ENCODE measurements at places on chromosomes 1 and 21.

GRCh38 chr1:149962039-149962647 lies 25.5 kb upstream of the MTMR11 start:
- no peak for DNase-seq

DNA sequence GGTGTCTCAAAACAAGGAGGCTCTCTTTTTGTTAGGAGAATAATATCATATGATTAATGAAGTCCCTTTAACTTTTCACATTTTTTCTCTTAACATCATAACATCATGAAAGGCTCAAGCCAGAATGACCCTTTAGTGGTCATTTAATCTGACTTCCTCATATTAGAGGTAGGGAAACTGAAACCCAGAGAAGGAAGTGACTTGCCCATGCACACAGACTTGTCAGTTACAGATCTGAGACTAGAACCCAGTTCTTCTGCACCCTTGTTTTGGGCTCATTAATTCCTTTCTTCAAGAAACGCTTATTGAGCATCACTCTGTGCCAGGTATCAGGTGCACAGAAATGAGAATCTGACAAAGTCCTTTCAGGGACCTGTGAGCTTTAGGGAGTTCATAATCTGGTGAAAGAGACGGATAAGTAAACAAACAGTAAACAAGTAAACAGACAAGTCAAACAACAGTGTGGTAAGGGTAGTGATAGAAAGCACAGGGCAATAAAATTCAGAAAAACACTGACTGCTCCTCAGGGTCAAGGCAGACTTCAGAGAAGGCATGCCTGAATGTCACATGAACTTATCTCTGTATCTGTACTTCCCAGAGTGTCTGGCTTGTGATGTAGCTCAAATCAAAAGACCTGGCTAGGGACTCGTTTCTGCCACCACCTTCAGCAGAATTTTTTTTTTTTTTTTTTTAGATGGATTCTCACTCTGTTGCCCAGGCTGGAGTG lies 38.3 kb upstream of the OSBPL9 start:
- no peak for DNase-seq

- DNase-seq: no peak
Observed at GRCh38 chr1:72336776-72337175, 54.4 kb upstream of the NEGR1 start.

- DNase-seq: no peak
Observed at GRCh38 chr21:42129300-42130266, 58.5 kb downstream of the UMODL1 start.

DNA sequence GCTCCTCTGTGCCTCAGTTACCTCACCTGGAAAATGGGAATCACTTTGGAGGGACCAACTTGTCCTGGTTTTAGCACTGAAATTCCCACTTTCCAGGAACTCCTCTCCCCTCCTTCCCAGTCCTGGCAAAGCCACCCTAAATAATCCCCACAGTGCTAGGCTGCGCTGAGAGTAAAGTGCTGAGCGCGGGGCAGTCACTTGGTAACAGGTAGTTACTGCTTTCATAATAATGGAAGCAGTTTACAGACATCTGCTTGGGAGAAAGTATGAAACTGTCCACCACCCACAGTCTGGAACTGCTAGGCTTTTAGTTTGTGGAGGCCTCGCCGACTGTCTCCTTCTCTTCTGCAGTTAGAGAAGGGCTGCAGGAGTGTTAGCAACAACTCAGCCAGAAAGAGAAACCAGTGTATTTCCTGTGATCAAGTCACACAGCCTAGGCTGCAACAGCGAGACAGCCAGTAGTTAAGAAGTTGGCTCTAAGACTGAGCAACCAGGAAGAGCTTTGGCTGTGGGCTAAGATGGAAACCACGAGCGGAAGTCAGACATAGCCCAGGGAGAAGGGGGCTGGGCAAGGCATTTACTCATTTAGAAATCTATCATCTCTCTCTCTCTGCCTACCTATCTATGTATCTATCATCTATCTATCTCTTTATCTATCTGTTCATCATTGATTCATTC lies 30.8 kb upstream of the ABCG1 start:
- DNase-seq: no peak

DNA sequence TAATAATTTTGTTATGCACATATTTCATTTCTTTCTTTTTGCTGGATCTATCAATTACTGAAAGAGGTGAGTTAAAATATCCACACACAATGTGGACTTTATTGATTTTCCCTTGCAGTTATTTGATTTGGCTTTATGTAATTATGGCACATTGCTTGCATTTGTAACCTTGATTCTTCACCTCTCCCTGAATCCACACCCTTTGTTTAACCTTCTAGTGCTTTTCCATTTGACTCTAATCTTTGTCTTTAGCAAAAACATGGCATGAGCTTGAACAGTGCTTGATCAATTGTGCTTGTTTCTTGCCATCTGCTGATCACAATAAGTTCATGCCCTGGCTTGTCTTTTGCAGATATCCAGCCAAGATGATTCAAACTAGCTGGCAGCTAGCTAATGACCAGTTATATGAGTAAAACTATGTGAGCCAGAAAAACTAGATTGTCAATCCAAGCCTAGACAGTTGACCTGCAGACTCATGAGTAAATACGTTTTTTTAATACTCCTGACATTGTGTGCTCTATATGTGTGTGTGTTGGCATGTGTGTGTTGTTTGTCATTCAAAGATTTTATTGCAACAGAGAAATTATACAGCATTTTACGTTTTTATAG lies 899.2 kb downstream of the NCAM2 start:
- DNase-seq: no peak

DNA sequence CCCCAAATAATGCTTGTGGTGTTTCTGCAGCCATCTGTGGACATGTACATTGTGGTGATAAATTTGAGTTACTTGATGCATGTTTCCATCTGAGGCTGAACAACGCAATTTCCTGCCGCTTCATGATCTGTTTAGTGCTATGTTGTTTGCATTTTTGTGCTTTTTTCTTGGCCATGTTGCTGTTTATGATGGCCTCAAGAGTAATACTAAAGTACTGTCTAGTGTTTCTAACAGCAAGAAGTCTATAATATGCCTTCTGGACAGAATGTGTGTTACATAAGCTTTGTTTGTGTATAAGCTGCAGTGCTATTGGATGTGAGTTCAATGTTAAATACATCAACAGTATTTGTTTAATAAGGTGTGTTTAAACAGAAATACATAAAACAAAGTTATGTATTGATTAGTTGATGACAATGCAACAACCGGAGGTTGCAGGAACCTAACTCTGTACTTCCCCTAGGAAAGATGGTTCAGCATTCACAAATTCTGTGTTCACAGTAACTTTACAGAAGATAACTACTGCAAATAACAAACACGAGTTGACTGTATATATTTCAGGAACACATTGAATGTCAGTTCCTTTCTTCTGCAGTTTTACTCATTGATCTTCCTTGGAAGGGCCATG lies 114.8 kb upstream of the USP24 start:
- DNase-seq: no peak

DNA sequence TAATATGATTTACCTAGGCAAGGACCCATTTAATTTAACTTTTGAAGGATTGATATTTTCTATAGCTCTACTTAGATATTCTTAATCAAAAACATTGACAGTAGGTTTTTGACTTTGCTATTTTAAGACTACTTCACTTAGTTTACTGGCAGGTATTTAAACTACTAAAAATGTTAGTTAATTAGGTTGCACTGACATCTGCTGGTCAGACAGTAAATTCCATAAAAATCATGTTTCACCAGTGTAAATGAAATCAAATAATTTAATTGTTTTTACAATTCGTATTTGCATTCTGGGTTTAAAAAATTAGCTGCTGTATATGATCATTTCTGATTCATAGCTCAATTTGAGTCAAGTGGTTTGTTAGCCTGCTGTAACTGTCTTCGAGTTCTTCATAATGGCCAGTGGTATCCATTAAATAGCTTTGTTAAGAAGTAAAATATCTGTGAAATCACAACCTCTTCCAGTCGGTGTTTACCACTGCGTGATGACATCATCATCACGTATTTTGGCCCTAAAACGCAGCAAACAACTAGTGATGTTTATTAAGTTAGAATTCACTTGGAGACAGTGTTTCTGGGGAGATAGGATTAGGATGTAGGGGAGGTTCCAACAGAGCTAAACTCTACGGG lies 26.2 kb downstream of the EXTL2 start:
- no peak for DNase-seq

DNA sequence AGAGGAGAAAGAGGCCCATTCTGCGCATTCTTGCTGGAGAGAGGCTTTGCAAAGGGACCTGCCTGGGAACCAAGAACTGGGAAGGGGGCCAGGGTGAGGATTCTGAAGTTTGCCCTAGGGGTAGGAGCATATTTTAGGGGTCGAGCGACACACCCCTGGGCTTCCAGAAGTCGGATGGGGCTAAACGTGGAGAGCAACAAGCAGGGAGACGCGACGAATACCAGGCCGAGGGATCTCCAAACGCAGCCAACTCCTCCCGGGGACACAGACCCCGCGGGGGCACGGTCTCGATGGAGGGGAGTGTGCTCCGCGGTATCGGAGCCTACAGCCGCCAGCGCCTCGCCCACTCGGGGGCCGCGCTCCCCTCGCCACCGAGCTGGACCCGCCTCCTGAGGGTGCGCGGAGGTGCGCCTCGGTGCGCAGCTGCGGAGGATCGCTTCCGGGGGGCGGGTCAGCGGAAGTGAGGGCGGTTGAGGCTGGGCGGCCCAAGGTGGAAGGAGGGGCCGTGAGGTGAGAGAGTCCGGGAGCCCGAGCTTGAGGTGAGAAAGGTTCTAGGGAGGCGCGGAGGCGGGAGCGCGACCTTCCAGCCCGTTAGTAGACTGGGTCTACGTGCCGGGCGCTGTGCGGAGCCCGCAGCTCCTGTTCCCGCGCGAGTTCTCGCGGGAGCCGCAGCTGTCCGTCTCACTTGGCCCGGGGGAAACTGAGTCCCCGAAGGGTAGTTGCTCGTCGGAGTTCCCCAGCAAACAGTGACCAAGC lies at the start of gene MTFR1L:
Gene MTFR1L (plus strand): TSS at position 464 of the 756 bp plus-strand sequence. CDS start 3,151 bp downstream, outside the sequence.
- DNase-seq: peak; percentile 96

- no peak for DNase-seq
Observed at GRCh38 chr1:36872126-36872754, 162.1 kb downstream of the GRIK3 start.

DNA sequence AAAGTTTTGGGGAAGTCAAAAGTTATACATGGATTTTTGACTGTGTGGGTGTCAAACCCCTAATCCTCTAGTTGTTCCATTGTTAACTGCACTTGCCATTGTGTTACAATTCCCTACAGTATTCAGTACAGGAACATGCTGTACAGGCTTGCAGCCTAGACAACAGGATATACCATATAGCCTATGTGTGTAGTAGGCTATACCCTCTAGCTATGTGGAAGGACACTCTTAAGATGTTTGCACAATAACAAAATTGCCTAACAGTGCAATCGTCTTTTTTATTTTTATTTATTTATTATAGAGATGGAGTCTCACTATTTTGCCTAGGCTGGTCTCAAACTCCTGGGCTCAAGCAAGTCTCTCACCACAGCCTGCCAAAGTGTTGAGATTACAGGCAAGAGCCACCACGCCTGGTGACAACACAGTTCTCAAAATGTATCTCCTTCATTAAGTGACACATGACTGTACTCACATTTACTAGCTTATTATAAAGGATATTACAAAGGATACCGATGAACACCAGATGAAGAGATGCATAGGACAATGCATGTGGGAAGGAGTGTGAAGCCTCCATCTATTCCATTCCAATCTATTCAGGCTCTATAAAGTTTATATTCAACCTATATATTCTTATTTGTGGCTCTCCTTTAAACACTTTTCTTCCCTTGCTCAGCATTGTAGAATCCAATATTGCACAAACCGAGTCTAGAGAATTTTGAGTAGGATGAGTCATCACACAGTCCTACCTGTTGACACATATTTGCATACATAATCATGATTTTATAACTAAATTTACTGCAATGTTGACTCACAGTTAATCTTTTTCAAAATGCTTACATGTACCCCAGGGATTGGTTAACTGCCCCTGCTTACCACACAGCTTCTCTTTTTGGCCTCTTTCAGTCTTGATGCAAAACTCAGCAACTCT lies 28.4 kb upstream of the CEP350 start:
- no peak for DNase-seq

GRCh38 chr1:88237058-88237457 lies 447.0 kb upstream of the PKN2 start:
- DNase-seq: peak; percentile 7

GRCh38 chr1:239368436-239369109 lies 17.8 kb upstream of the CHRM3 start:
- DNase-seq: no peak

DNA sequence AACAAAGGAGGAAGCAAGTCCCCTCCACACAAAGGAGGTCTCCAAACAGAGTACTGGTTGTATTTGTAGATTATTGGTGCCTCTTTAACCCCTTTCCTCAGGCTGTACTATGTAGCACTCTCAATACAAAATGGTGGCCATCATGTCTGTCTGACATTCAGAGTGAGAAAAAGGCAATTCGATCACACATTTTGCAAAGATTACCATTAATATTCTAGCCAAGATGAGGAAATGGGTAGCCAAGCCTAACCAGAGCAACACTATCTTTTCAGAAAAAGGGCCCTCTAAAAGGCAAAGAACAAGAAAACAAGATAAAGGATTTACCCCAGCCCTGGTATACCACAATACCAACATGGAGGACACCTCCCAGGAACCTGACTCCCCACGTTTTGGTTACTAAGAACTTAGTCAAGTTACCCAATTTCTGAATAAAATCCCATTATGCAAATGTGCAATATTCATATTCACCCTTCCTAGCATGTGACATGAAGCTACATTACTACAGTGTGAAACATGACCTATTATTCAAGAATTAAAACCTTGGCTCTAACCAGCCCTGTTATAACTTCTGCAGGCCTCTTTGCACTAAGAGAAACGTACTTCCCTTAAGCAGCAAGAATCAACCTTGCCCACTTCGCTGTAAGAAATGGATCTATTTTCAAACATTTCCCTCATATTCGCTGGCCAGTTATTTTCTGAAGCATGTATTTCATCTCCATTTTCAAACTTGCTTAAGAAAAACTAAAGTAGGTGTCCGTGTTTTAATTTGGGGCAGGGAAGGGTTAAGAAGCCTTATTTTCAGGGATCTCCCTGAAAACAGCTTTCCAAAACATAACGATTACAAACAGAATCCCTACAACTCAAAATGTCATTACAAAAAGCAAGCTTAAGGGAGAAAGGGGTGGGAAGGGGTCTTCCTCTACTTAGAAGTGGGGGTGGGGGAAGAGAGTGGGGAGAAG lies 2.1 kb downstream of the KDM5B start:
- DNase-seq: no peak

- DNase-seq: no peak
Observed at GRCh38 chr21:40049031-40049930, 182.0 kb downstream of the PCP4 start.

DNA sequence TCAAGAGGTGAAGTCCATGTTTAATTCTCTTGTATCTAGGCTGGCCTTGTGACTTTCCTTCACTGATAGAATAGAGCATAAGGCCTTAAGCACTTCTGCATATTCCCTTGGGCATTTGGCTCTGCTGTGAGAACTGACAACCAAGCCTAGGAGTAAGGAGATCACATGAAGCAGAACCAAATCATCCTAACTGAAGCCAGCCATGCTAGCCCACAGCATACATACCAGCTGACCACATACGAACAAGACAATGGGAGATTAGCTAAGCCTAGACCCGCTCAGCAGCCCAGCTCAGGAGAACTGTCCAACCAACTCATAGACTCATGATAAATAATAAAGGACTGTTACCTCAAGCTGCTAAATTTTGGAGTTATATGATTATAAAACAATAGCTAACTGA lies 114.6 kb upstream of the NEK7 start:
- no peak for DNase-seq

DNA sequence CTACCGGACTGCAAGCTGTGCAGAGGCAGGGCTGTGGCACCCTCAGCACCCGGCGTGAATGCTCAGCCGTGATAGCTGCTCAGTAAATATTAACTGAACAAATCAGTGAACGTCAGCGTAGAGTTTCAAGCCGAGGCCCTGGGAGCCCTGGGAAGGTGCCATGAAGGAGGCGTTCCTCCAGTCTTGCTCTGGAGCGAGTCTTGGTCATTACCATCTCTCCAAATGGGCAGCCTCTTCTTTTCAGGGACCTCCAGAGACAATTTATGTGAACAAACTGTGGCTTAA lies 449.2 kb downstream of the CAMTA1 start:
- DNase-seq: no peak
